Activated effector memory CD4-positive, alpha-beta T cell treated with anti-CD3 and anti-CD28 coated beads, Interleukin-2, amount 50 U/mL, for 16 hours (primary cell): ENCODE measurements at places on chromosomes 7 and 10.

DNA sequence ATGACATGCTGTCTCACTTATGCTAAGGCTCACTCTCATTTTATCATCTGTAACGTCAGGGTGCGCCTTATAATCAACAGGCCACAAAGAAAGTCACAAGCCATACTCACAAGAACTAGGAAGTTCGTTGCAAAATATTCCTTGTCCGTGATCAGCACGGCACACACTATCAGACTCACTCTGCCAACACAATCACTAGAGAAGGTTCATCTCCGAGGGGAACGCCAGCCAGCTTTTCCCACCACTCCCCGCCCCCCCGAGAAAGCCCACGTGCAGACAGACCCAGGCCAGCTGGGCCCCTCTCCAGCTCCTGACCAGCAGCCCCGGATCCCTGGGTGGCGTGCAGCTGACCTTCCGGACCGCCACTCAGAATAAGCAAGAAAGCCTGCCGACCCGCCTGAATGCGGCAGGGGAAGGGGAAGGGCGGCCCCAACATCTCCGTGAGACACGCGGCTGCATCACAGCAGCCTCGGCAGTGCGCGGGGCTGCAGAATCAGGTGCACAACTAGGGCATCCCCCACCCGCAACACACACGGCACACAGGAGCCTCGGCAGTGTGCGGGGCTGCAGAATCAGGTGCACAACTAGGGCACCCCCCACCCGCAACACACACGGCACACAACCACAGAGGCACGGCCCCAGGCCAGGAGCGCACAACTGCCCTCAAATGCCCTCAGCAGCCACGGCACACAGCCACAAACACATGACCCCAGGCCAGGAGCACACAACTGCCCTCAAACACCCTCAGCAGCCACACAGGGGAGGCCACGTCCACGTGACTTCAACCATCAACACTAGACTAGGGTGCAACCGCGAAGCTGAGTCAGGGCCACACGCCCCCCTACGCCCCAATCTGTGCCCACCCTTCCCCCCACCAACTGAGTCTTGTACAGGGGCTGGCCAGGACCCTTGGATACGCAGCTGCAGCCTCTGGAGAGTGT lies 2.5 kb upstream of the GPR146 start:
- no peak for DNase-seq

GRCh38 chr10:11714750-11715365 lies 27.3 kb upstream of the ECHDC3 start:
- no peak for DNase-seq

DNA sequence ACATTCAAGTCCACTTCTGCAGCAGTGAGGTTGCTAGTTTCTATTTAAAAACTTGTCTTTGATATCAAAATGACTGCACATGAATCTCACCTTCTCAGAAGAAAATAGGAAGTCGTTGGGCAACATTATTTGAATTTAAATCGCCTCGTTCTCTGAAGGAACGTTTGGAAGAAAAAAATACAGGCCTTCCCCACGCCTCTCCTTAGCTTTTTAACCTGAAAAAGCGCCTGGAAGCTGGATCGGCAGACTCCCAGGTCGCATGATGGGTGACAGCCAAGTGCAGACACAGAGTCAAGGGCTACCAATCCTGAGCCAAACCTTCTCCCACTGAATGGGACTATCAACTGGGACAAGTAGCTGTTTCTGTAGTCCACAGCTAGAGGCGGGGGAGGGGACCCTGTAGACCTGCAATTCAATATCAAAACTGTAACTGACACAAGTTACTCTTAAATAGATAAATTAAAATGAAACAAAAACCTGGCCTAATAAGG lies 2.2 kb downstream of the FAM53B start:
- peak; percentile 78 for DNase-seq

GRCh38 chr10:102962951-102963755 lies 45.1 kb downstream of the CNNM2 start:
- DNase-seq = no peak

DNA sequence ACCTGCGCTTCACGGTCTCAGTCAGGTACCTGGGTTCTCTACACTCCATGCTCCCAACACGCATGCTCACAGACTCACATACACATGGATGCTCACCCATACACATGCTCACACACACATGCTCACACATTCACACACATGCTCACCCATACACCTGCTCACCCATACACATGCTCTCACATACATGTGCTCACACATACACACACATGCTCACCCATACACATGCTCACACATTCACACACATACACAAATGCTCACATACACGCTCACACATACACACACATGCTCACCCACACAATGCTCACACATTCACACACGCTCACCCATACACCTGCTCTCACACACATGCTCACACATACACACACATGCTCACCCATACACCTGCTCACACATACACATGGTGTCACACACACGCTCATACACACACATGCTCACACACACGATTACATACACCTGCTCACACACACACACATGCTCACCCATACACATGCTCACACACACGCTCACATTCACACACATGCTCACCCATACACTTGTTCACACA lies 119.9 kb downstream of the PAXIP1 start:
- no peak for DNase-seq

GRCh38 chr10:44510379-44511115 lies 125.7 kb upstream of the CXCL12 start:
- no peak for DNase-seq

- peak; percentile 74 for DNase-seq
Measured at GRCh38 chr10:930625-931325, 730 bp downstream of the LARP4B start.

DNA sequence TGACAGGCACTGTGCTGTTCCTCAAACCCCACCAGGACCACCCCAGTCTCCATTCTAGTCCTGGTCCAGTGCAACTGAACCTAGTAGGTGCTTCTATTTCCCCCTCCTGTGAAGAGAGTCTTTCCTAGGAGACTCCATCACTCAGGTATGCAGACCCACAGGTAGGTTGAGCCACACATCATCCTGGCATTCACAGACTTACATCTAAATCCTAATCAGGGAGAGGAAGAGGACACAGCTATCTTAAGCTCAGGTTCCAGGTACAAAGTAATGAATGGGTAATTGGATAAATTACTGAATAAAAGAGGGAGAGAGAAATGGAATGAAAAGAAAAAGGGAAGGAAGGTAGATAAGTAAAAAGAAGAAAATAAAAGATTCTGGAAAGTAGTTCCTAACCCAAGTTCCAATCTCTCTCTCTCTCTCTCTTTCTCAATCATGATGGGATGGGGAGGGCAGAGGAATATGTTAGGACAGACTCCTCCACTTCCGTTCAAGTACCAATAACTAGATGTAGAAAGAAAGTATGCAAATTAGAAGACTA lies 139.8 kb upstream of the NAMPT start:
- no peak for DNase-seq

GRCh38 chr7:711093-711921 lies 15.2 kb upstream of the DNAAF5 start:
- peak; percentile 58 for DNase-seq

- no peak for DNase-seq
Measured at GRCh38 chr10:100656454-100656853, 88.9 kb upstream of the PAX2 start.

DNA sequence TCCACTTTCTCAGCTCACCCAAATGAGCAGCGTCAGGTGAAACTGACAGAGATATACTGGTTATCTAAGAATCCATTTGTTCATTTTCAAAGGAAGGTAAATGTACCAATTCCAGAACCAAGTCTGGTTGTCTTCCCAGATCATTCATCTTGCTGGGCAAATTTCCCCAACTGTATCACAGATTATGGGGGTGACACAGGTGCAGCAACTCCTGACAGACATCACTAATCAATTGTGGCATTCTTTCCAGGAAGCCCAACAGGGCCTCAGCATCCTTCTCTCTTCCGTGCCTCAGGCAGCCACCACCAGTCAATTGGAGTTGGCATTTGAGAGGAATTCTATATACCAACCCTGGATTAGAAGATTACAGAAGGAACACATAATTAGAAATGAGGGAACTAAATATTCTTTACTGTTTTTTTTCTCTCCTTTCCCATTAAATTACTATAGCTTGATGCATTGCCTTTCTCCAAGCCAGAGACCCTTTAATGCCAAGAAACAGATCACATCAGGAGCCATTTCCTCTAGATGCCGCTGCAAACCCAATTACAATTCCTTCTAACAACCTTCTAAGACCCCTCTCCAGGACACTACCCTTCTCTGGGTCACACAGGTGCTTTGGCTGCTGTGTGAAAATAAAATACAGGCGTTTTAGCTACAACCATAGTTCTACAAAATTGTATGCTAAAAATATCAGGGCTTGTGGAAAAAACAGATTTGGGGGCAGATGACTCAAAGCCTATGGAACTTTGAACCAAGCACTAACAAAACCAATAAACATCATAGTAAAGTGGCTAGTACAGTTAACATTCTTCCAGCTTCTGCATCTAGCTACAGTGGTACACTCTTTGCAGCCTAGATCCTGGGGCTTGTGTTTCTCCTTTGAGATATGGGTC lies 291.6 kb downstream of the RNLS start:
- DNase-seq = no peak

- DNase-seq = no peak
Measured at GRCh38 chr10:110833941-110834628, 37.6 kb upstream of the PDCD4 start.

DNA sequence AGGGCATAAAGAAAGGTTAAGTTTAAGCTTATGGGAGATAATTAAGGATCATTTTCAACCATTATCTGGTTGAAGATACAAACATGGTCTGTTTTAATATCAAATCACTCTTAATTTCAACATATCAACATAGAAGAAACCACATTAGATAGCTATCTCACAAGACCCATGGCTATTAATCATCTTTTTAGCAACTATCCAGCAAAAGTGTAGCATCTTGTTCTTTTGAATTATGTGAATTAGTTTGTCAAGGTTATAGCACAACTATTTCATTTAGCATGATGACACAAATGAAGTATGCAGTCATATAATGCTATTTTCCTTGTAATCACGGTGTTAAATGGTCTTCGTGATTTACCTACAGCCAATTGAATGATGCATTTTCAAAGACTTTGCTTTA lies 58.9 kb upstream of the PPP1R9A start:
- DNase-seq = no peak

GRCh38 chr7:105205592-105206237 lies 183.0 kb downstream of the SRPK2 start:
- DNase-seq = no peak

- no peak for DNase-seq
Measured at GRCh38 chr10:101840102-101840684, 3.4 kb downstream of the KCNIP2 start.

DNA sequence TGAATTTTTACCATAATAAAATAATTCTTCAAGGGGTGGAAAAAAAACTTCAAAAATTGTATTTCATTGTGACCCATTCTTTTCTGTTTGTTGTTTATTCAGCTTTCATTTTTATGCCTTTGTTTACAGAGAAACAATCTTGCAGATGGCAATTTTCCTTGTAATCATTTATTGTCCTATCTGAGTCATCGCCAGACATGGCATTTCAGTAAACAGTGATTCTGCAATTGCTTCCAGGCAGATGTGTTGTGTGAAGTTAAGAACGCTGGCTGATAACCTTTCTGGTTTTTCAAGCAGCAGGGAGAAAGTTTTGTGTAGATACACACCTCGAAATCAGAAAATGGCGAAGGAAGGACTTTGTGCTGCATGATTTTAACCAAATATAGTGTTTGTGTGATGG lies 80.7 kb upstream of the RPA3 start:
- no peak for DNase-seq

GRCh38 chr7:100132697-100133151 lies 6.0 kb downstream of the MBLAC1 start:
- DNase-seq = peak; percentile 84

DNA sequence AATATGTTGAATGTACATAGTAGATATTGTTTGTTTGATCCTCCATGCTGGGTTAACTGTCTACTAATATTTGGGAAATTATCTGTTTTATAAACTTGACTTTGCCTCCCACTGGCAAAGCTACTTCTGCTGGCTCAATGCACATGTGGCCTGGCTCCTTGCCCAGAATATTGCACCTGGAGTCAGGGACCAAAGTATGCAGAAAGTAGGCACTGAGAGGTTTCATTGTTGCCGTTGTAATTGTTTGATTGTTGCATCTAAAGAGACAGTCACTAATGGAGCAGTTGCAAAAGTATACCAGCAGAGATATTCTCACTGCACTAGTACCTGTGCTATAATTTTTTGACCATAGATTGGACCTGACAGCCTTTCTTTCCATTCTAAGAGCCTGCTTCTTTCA lies 137.8 kb upstream of the CNTNAP2 start:
- DNase-seq = no peak

DNA sequence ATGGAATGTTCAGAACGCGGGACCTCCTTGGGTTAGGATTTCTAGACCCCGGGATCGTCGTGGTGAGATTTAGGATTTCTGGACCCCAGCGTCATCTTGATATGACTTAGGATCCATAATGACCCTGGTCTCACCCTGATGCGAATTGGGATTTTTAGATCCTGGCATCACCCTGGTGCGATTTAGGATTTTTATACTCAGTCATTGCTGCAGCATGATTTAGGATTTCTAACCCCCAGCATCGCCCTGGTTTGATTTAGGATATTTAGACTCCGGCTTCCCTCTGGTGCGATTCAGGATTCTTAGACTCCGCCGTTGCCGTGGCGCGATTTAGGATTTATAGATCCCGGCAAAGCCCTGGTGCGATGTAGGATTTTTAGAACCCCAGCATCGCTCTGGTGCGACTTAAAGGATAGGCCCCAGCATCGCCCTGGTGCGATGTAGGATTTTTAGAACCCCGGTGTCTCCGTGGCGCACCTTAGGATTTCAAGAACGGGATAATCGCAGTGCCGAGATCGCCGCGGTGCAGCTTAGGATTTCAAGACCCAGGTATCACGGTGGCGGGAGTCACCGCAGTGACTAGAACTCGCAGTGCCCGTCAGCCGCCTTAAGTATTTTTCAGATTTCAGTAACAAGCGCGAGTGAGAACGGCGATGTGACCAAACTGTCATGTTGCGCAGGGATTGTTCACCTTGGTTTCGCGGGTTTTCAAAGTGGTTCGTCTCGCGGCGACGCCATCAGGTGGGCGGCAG lies 814 bp downstream of the MEST start:
- no peak for DNase-seq

- DNase-seq = no peak
Measured at GRCh38 chr10:78577712-78578111, 491.1 kb upstream of the ZMIZ1 start.

GRCh38 chr7:96136600-96137239 lies 185.2 kb downstream of the SLC25A13 start:
- DNase-seq = no peak

- DNase-seq = no peak
Measured at GRCh38 chr10:19461588-19461987, 354.6 kb upstream of the PLXDC2 start.
